ENCODE measurements at places on chromosomes 2 and 18.

DNA sequence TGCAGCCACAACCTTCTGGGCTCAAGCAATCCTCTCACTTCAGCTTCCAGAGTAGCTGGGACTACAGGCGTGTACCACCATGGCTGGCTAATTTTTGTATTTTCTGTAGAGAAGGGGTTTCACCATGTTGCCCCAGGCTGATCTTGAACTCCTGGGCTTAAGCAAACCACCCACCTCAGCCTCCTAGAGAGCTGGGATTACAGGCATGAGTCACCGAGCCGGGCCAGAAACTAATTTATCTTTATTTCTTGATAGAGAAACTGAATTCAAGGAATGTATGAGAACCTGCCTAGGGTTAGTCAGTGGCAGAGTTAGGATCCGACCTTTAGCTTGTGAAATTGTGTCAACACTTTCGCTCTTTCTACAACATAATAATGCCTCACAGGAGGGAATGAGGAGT is 19.3 kb upstream of the ITGAV start:
- DNase-seq, result no peak

DNA sequence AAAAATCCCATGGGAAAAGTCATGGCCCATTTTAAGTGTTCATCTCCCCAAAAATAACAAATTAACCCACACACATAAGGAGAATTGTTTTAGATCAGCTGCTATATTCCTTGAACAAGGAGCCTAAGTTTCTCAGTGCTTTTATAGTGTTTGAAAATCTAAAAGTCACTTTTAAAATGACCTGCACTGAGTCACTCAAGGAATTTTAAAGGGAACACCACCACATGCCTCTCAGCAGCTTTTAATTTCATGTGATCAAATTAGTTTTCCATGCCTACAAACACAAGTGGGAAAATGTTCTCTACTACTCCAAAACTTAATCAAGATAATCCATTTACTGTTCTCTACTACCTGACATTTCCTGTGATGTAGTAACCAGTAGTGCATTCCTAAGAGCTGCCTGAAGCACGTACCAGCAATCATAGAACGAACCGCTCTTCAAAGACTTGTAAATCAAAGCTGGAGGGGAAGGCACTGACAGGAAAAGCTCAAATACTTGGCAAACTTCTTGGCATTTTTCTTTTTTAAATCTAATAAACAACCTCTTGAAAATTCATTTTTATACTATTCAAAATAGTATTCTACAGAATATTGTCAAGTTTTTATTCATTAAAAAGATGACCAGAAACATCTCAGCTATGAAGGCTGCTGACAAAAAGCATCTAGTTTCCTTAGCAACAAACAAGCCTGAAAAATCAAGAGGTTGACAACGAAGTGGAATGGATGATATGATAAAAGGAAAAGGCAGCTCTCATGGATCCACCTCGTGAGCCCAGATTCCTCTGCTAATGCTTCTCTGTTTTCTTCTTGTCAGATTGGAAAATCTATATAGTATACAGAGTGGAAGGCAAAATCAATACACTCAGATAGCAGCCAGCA is 37.2 kb downstream of the LRPPRC start:
- DNase-seq, result no peak

DNA sequence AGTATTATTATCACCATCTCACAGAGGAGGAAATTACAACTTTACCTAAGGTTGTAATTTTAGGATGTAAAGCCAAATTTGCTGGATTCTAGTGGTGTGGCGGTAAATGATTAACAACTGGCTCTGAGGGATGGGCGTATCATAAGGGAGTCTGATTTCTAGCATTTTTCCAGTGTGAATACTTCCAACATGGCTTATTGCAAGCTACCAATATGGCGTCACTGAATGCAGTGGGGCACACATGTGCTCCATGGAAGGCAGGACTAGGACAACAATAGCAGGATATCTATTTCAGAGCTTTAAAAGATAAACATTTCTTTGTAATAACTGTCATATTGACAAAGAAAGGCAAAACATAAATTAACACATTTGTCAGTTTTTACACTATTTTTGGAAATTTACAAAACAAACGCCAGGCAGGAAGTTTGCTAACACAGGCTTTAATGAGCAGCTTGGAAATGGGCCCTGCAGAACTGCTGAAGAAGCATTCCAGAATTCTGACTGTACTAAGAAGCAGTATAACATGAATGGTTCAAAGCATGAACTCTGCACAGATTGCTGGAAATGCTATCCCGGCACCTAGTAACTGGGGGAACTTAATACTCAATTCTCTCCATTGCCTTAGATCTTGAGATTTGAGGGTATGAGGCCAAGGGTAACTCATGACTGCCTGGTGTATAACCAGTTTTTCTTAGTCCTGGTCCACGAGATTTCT is 439.3 kb upstream of the MAP2 start:
- DNase-seq, result no peak

- no peak for DNase-seq
These were observed 392.4 kb downstream of the TXNL1 start for GRCh38 chr18:56245866-56246580.

GRCh38 chr18:32877371-32877770 is 104.5 kb upstream of the KLHL14 start:
- DNase-seq, result no peak

GRCh38 chr2:173658946-173659371 is 304.3 kb downstream of the CDCA7 start:
- DNase-seq, result no peak

GRCh38 chr2:62204998-62205496 is 9.1 kb downstream of the B3GNT2 start:
- DNase-seq, result no peak

- no peak for DNase-seq
These were observed 264.0 kb upstream of the EPHA4 start for GRCh38 chr2:221836095-221836494.

GRCh38 chr2:101802329-101802728 is 104.8 kb downstream of the MAP4K4 start:
- no peak for DNase-seq

DNA sequence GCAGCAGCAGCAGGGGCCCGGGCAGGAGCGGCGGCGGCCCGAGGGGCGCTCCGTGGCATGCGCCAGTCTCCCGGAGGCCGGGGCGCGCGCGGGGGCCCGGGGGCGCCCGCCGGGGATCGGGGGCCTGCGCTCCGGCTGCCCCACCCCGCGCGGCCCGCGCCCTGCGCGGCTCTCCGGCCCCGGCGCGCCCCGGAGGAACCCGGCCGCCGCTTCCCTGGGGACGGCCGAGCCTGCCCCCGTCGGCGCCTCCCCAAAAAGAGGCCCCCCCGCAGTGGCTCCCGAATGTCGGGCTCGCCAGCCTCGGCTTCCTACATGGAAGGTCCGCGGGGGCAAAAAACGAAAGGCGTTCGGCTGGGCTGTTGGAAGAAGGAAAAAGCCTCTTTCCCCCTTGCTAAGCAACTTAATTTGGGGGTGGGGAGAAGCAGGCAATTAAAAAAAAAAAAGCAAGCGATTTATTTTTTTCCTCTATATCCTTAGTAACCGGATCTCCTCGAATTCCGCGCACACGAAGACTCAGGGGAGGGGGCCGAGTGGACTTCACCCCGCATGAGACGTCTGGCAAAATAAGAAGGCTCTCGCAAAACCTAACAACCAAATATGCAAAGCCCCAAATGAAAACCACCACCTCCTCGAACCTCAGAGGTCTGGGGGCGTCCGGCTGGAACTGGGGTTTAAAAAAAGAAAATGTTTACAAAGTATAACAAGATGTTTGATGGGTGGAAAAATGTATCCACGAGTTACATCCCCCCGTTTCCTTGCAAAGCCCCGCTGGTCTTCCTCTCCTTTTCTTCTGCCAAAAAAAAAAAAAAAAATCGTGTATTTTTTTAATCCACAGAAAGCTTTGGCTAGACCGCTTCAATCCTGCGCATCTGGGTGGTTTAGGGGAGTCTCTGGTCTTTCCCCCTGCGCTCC is at the start of gene SMAD7:
SMAD7 (minus strand) TSS at position 430 of the 912 bp plus-strand sequence. CDS start 541 bp downstream, outside the sequence.
- DNase-seq, result no peak

GRCh38 chr2:21261591-21261990 is 137.8 kb downstream of the TDRD15 start:
- no peak for DNase-seq

- no peak for DNase-seq
These were observed 592 bp upstream of the CAD start for GRCh38 chr2:27216416-27217137.

DNA sequence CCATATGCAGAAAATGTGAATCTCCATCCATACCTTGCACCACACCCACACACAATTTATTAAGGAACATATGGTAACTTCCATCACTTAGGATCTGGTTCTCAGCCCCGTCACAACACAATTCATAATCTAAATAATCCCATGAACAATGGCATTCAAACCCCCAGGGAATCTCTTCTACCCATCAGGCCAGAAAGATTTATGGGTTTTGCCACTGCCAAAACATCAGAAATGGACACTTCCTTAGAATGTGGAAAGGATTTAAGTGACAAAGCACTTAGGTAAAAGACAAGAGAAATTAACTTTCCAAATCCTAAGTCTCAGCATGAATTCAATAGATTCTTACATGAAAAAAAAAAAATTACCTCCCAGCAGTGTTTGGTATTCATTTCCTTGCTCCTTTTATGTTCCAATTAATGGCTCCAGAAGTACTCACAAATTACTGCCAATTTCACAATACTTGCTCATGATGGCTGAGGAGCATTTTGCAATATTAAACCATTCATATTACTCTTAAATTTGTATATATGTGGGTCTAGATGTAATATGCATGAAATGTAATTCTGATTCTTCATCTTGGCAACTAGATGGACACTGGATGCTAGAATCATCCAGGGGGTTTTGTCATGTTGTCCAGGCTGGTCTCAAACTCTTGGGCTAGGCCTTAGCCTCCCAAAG is 56.5 kb upstream of the TMEM247 start:
- no peak for DNase-seq

- DNase-seq, result no peak
These were observed 27.5 kb upstream of the ZNF516 start for GRCh38 chr18:76522551-76522950.

DNA sequence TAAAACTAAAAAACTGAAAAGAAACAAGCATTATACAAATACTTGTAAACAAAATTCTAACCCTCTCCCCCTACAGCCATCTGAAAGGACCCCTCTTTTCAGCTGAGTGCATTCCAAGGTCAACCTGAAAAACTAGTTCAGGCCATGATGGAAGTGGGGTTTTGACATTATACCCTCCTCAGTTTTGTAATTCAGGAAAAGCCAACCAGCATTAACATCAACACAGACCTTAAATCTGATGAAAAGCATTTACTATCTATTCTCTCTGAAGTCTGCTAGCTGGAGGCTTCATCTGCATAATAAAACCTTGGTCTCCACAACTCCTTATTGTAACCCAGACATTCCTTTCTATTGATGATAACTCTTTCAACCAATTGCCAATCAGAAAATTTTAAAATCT is 302.2 kb downstream of the CNTNAP5 start:
- DNase-seq, result no peak

GRCh38 chr2:71073475-71073874 is 5.0 kb downstream of the NAGK start:
- DNase-seq, result no peak

- DNase-seq, result no peak
These were observed 79.1 kb downstream of the ARHGEF4 start for GRCh38 chr2:130915595-130916437.

DNA sequence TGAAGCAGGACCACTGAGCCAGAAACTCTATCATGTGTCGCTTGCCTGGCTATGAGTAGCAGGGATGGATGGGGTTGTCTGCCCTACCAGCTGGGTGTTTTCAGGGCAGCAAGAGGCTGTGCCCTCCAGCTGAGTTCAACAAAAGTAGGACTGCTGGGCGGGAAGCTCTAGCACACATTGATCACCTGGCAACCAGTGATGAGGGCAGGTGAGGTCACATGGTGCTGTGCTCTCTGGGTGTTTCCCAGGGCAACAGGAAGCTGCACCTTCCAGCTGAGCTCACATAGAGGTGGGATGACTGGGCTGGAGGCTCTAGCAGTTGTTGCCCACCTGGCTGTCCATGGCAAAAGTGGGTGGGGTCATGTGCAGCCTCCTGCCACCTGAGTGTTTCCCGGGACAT is 487.3 kb upstream of the VWC2L start:
- DNase-seq, result no peak

- no peak for DNase-seq
These were observed 8.7 kb downstream of the SP140 start for GRCh38 chr2:230234122-230234722.

DNA sequence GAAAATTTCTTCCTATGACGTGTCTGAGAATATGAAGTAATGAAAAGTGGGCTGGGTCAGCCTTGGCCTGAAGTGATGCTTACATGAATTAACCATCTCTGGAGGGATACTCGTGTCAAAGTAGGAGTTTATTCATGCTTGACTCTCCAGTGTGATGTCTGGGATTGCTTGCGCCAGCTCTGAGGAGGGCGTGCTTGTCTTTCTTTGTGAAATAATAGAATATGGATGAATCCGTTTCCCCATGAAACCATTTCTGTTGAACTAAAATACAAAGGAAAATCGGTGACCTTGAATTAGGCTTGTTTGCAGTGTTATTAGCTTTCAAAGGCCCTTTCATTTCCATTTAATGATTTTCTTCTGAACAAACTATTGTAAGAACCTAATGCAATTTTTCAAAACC is 77.9 kb downstream of the EML6 start:
- DNase-seq, result no peak

DNA sequence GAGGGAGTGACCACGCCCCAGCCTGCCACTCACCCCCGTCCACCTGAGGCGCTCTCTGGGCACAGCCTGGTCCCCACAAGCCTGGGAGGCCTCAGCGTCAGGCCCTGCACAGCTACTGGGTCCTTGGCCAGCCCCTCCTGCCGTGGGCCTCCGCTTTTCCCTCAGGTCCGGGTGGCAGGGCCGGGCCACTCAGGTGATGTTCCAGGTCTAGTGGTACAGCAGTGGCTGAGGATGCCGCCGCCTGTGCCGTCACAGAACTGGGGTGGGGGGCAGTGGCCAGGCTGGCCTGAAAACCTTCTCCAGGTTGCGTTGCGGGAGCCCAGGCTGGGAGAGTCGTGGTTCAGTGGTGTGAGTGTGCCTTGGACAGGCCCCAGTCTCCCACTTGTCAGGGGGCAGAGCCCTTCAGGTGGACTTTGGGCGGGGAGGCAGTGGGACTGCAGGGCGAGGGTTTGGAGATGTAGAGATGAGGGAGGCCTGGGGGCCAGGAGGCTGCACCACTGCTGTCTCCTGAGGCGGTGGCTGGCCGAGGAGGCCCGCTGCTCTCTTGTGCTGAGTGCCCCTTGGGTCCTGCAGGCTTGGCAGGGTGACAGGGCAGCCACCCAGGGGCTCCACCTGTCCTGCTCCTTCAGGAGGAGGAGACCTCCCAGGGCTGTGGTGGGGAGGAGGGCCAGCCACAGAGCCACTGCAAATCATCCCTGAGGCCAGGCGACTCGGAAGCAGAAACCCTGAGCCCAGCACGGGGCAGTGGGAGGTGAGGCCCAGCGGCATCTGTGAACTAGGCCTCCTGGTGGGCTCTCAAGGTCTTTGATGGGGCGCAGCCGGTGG is 7.6 kb downstream of the GPC1 start:
- DNase-seq, result no peak

GRCh38 chr2:85215081-85215447 is 81.9 kb downstream of the TCF7L1 start:
- no peak for DNase-seq

GRCh38 chr2:26892133-26892532 is 44.2 kb downstream of the DPYSL5 start:
- no peak for DNase-seq
